Heart right ventricle (tissue), 16 donors: ENCODE measurements at places on chromosomes 1 and 21. TPM values are rescaled to one million over a fixed set of nuclear protein-coding genes. Genes with fewer than 3 reads are reported as not detected.

GRCh38 chr1:90963651-90964050 lies 58.2 kb downstream of the ZNF644 start:
- DNase-seq = no peak

GRCh38 chr1:20367116-20367585 lies 76.5 kb downstream of the VWA5B1 start:
- peak; percentile 41 for DNase-seq

Gene TTC13
- total RNA-seq = 8.9 TPM

Gene LCE2A
- total RNA-seq = not detected

- no peak for DNase-seq
Observed at GRCh38 chr1:186839041-186839400, 10.3 kb downstream of the PLA2G4A start.

GRCh38 chr1:43482215-43482614 lies 28.5 kb upstream of the HYI start:
- no peak for DNase-seq

DNA sequence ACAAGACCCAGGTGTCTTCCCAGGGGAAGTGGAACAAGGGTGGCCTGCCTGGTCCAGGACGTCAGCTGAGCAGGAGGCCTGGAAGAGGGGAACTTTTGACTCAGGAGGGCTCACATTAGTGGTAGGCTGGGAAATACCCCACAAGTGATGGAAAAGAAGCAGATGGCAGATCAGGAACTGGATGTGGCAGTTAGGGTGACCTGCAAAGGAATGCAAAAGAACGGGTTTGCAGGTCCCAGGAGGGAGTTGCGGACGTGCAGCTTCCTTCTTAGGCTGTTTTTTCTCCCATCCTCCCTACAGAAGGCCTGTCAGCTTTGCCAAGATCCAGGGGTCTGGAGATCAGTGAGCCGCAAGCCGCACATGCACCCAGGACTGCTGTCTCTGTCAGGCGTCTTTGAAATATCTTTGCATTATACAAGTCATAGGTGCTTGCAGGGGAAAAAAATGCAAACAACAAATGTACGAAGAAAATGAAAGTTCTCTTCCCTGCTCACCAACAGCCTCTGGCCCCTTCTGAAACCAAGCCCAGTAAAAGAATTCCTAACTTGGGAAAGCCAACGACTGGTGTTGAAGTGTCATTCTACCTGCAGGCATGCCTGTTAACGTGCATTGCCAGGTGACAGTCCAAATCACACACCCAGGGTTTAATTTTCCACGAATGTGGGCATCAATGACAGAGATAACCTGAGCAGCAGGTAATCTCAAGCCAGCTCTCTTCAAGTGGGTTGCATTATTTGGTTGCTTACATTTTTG lies 34.4 kb downstream of the NENF start:
- DNase-seq = no peak
